NCI-H2029 (cell line): ENCODE measurements at places on chromosomes 6 and 20.

DNA sequence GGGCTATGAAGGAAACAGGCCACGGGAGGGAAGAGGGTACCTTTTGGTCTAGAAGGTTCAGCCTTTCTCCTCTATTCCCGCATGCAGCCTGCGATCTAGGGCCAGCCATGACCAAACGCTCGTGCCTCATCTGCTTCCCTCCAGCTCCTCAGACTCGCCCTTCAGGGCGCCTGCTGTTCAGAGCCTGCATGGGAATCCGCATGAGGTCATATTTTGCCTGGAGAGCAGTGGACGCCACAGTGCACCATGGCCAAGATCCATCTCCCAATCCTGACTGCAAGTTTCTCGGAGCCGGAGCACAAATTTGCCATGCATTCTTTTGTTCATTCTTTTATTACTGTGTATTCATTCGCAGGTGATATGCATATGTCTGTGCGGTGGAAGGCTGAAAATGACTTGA lies 608.1 kb downstream of the QKI start:
- DNase-seq, result no peak

DNA sequence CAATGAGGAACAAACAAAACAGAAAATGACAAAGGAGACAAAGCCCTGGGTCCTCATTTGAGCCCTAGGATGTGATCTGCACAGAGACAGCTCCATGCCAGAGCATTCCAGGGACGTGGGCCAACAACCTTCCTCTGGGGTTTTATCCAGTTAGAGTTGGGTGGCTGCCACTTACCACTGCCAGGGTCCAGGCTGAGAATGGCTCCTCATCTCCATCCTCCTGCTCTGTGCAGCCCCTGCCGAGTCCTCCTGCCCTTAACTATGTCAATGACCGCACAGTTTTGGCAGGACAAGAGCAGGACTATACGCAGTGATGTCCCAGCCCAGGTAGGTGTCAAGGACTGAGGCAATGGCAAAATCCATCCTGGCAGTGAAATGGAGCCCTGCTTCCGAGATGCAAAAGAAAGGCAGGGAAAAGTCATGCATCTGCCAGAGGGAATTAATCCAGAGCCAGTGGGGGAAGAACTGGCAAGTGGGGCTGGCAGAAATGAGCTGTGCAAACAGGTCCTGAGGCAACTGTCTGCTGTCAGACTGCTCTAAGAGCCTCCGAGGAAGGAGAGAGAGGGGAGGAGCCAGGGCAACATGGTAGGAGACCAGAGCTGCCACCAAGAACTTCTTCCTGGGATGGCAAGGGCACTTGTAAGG lies 449.4 kb downstream of the PTPRT start:
- DNase-seq, result no peak

DNA sequence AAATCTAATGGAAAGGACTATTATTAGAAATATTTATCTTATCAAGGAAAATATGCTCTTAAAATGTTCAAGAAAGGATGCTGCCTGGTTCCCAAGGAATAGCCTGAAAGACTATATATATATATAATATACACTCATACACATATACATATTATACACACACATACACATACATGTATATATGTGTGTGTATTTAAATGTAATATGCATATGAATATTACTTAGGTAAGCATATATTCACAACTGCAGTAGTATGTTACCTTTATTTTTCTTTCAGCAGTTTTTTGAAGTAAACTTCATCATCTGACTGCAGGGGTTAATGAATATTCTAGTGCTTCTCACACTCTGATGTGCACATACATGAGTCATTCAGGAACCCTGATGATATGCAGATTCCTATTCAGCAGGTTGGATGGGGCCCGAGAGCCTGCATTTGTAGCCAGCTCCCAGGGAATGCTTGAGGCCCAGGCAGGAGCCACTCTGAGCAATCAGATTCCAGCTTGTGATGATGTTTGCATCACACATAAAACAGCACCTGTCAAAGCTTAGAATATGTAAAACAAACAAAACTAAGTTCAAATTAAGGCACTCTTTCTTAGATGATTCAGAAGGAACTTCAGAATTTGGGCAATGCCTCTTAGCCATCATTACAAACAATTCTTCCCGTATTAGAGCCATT lies 16.1 kb downstream of the MYLK4 start:
- DNase-seq, result no peak

DNA sequence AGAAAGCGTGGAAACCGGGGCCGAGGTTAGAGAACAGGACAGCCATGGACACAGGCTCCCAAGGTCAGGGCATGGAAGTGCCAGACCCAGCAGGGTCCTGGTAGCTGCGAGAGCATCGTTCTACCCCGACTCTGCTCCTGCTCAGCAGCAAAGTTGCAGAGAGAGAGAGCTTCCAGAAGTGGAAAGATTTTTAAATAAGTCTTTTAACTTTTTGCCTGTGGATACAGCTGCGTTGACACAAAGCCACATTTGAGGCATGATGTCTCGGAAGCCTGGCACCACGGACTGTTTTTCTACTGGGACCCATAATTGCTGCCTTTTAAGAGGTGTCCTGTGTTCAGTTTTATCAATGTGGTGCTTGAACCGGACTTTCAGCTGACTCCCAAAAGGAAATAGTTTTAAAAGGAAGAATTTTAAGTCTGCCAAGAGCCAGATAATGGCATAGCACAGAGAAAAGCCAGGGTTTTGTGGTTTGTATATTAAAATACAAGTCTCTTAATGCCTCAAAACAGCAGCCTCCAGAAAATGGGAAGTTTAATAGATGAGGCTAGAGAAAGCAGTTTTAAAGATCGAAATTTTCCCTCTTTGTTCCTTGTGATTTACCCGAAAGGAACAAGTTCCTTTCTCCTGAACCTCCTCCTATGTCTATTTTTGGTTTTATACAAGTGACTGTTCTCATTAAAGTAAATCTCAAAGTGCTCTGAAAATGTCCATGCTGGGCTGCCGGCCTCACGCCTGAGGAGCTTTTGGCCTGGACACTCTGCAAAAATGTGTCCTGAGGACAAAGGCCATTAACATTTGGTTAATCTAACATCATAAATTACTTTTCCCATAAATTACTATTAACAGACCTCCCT lies 91.5 kb downstream of the RIN2 start:
- DNase-seq, result no peak

GRCh38 chr20:38355161-38356012 lies 9.1 kb downstream of the LBP start:
- DNase-seq, result no peak

GRCh38 chr20:16123623-16124022 lies 449.6 kb downstream of the KIF16B start:
- DNase-seq, result no peak

DNA sequence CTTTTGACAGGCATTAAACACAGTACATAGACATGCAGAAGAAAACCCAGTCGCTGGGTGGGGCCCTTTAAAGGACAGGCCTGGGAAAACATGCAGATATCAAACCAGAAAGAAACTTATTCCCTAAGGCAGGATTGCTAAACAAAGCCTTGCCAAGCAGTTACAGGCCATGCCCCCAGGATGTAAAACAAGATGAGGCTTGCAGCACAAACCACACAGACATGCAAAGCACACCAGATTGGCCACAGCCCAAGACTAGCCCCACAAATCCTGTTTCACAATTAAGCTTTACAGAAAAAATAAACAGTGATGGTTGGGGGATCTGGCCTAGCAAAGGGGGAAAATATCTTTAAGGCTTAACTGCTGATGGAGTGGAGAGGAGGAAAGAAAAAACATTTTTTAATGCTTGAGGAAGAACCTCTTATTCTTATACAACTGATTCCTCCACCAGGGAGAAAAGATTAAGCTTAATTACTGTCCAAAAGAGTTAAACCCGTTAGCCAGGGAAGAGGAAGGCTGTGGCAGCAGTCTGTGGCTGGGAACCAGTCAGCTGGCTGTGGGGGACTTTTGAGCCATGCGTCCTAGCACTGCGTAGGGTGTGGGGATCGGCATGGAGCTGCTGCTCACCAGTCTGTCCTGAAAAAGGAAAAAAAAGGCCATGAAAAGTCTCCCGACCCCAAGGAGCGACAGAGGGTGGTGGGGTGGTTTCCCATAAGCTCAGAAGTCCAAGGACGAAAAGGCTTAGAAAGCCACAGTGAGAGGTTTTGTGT lies 28.4 kb downstream of the COL19A1 start:
- DNase-seq, result no peak

DNA sequence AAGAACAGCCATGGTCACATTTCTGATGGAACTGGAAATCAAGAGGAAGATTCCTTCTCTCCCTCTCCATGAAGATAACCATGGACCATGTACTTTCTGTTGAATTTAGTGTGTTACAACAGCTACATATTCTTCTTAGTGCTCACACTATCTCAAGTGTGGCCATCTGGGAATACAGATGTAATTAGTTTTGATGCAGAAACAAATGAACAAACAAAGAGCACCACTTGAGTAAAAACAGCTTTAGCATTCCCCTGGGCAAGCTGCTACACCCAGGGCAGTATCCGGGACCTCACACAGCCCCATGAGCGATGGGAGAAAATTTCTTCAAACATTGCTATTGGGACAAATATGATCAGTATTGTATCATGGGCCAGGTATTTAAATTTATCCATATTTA lies 75.2 kb downstream of the RAMACL start:
- DNase-seq, result no peak

DNA sequence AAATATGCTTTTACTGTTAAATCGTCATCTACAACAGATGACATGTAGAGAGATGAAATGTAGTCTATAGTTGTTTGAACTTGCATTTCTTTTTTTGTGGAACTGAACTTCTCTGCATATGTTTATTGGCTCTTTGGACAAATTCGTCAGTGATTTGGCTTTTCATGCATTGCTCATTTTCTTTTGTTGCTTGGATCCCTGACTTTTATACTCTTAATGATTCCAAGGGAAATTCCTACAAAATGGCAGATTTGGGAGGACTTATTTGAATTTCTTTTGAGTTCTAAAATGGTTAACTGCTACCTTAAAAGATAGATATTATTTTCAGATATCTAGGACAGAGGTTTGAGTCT lies 65.4 kb downstream of the UTRN start:
- DNase-seq, result no peak

- no peak for DNase-seq
Measured at GRCh38 chr6:115511771-115512170, 548.9 kb downstream of the FRK start.

DNA sequence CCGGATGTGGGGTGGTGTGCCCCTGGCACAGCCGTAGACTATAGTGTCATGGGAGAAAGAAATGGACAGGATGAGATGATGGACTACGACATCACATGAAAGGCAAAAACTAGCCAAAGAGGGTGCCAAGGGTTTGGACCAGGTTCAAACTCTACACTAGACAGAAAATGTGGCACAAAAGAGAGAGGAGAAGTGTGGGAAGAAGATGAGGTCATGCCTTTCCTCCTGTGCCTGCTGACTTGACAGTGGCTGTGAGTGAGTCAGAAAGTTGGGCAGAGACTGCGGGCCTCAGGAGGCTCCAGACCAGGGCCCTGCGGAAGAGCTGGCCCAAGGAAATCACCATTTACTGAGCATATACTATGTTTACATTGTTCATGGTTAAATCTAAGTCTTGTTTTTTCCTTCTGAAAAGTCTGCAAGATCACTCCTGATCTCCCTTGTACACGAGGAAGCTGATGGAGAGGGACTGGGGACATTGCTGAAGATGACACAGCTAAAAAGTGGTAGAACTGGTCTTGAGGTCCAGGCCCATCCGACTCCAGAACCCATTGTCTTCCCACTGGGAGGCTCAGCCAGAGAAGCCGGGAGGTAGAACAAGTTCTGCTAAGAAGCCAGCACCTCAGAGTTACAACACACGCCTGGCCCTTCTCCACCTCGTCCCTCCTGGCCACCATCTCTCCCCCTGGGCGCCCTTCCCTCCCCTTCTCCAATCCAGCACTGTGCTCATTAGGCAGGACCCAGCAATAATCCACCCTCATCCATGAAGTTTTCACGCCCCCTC lies 35.6 kb downstream of the CNKSR3 start:
- DNase-seq, result peak; percentile 30

- DNase-seq, result no peak
Measured at GRCh38 chr20:63747622-63748069, 8.1 kb downstream of the SLC2A4RG start.
